MCF 10A (cell line): ENCODE measurements at places on chromosomes 16 and 17.
A peak's percentile ranks its signal among the peaks of the same experiment; 100 is the strongest.

DNA sequence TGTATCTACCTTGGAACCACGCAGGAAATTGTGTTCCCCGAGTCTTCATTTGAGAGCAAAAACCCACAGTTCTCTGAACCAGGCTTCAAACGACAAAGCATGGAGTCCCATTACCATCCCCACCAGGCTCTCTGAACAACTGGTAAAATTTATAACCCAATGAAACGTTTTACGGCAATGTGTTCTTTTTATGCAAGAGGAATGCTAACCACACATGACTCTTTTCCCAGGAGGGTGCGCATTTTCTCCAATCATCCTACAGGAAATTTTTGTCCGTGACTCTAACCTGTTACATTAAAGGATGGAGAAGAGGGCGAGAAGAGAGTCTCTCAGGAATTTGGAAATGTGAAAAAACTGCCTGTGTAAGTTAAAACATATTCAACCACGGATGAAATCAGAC, 17.8 kb downstream of the STX8 start:
- no peak for DNase-seq

- no peak for DNase-seq
Measured at GRCh38 chr17:21089145-21089544, 37.6 kb upstream of the DHRS7B start.

DNA sequence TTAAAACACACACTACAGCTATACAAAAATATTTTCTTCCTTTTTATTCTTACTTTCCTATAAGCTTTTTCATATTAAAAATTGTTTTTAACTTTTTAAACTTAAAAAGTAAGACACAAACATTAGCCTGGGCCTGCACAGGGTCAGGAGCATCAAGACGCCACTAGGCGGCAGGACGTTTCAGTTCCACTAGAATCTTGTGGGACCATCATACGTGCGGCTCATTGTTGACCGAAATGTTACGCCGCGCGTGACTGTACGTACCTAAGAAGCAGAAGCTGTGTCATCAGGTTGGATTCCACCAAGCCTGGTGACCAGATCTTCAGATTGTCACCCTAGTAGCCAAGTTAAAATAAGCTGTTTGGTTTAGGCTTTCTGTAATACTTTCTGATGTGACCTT, 47.1 kb downstream of the USP10 start:
- DNase-seq: no peak

DNA sequence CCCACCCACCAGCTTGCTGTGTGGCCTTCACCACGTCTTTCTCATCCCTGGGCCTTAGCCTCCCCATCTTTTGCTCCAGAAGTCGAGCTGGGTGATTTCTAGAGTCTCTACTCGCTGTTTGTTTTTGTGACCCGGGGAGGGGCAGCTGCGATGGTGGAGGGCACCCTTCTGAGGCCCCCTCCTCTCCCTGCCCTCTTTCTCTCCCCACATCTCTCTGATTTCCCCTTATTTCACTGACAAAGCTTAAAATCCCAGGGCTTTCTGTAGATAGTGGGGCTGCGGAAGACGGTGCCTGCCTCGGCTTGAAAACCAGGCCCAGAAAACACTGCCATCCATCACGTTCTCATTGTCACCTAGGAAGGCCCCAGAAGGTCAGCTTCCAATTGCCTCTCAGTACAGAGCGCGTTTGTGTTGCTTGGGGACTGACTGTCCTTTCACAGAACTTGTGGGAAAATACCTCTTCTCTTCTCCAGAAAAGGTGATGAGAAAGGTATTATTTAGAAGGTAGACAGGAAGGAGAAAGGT, 95.1 kb downstream of the NTN1 start:
- DNase-seq: no peak

GRCh38 chr16:59410451-59410850, 676.3 kb upstream of the GOT2 start:
- DNase-seq: no peak

- DNase-seq: no peak
Measured at GRCh38 chr17:41492351-41492750, 2.6 kb upstream of the KRT36 start.

DNA sequence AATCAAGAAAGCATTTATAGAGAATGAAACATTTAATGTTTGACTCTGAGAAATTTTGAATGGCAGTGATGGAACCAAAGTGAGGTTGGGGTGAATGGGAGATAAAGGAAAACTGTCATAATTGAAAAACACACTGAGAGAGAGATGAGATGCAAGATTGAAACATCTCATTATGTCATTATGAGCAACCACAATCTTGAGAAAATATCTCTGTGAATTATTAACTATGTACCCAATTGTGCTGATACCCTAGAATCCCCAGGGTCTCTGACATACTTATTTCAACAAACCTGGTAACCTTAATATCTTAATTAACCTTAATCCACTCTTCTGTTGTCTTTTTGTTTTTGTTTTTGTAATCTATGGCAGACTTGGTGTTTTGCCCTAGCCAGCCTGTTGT, 143.5 kb upstream of the HLF start:
- DNase-seq: no peak

DNA sequence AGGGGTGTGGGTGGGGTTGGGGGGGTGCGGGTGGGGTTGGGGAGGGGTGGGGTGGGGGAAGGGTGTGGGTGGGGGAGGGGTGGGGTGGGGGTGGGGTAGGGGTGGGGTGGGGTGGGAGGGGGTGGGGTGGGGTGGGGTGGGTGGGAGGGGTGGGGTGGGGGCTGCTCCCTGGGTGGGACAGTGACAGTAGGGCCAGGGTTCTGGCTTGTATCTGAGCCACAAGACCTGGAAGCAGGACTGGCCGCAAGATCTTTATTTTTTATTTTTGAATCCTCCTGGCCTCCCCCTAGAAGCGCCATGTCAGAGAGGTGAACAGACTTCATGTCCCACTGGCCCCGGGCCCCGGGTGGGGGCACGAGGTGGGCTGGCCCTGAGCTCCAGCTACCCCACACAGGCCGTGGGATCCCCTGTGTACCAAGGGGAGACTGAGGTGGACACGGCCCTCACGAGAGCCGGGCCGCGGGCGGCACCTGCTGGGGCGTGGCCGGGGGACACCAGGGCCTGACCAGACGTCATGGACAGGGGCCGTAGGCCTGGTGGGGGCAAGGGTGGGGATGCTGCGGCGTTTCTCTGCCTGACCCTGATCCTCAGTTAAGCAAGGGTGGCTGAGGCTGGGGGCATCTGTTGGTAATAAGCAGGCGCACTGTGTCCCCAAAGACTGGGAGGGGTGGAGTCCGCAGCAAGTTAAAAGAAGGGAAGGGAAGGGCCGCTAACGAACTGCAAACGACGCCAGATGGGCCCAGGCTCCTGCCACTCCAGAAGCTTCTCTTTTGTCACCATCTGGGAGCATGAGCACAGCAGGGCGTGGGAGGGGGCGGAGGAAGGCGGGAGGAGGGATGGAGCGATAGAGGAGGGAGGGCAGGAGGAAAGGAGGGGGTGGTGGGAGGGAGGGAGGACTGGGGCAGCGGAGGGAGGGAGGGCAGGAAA, 22.3 kb upstream of the PABPN1L start:
- DNase-seq: no peak

- DNase-seq: no peak
Measured at GRCh38 chr17:10171581-10171981, 26.8 kb downstream of the GAS7 start.

DNA sequence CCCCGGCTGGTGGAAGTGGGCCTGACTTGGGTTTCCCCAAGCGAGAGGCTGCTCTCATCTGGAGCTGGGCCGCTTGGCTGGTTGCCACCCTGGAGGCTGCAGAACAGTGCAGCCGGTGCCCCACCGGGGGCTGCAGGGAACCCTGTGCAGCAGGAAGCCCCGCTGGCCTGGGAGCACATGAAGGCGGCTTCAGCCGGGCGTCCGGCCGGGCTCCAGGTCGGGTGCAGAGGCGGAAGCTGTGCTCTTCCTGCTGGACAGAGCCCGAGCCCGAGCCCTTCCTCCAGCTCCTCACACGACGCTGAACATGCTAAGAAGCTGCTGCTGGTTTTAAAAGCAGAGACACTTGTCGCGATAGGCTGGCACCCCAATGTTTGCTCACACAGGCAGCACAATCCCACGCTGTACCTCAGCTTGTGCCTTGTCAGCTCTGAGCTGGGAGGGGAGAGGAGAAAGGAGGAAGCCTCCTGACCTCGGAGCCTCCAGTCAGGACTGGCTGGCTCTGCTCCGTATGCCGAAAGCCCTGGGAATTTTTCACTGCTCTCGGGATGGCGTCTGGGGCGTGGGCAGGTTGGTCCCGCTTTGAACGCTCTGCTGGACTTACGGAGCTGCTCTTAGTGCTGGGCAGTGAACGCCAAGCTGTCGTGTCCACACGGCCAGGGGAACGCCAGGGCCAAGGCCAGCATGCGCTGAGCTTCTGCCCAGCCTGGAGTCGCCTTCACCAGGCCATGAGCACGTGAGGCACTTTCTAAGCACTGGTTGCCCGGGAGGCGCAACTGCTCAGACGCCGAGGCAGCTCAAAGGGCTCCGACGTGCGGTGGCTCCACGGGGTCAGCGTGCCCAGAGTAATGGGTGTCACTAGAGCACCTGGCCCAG, 8.8 kb downstream of the CDK5R1 start:
- no peak for DNase-seq

DNA sequence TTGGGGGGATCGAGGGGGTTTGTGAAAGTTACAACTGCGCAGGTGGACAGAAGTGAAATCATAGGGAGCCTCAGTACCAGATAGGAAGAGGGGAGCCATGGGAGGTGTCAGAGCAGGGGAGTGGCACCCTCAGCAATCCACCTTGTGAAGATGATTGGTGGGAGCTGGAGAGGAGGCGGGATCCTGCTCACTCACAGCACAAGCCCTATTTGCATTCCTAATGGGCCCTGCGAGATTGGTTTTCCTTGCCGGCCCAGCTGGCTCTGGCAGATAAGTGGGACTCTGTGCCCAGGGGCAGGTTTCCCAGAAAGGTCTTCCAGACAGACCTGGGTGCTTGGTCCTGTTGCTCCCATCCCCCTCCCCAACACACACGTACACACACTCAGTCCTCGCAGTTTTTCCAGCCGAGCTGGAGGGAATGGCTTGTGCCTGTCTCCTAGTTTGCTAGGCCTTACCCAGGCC, 9.4 kb downstream of the WNT3 start:
- DNase-seq: no peak

DNA sequence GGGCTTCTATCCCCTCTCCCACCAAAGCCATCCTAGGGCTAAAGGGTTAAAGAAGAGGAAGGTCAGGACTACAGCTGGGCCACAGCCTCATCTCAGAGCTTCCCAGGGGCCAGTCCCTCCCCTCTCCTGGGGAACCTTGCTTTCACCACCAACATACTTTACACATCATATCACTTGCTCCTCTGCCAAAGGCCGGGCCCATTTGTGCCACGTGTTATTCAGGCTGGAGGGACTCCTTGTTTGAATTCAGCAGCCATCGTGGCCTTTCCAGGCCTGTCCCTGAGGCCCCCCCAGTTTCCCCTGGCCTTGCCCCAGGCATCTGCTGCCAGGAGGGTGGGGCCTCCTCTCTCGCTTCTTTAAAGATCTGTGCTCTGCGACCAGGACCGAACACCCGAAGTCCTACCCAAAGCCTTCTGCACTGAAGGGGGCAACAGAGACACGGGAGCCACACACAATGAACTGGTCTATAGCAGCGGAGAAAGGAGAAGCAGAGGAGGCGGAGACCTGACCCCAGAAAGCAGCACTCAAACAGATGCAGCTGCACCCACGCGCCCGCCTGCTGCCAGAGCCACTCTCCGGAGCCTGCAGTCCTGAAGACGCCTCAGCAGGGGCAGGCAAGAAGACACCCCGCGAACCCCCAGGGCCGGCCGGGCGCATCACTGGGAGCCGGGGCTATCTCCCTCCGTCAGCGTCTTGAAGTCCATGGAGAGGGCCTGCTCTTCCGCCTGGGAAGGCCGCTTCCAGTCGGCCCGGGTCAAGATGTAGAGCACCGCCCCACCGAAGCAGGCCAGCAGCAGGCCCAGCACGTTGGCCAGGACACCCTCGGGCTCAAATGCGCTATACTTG, 12.1 kb downstream of the CYB561 start:
- DNase-seq: peak; percentile 83

DNA sequence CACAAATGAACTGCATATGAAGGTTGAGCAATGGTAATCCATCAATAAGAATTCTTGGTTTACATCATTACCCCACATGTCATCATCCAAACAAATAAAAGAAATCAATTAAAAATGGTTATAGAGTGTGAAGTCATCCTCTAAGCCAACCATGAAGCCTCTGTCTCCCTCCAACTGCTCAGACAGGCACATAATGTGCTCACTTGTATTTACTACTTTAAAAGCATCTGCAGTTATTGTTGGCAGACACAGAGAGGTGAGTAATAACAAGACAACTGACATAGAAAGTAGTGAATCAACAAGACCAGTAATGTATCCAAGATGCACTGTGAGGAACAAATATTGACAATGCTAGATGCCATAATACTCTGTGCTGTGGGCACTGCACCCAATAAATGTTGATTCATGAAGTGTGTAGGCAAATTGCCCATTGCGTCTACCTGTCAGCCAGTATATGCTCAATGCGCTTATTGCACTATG, 20.0 kb downstream of the ADAMTS18 start:
- DNase-seq: peak; percentile 34

DNA sequence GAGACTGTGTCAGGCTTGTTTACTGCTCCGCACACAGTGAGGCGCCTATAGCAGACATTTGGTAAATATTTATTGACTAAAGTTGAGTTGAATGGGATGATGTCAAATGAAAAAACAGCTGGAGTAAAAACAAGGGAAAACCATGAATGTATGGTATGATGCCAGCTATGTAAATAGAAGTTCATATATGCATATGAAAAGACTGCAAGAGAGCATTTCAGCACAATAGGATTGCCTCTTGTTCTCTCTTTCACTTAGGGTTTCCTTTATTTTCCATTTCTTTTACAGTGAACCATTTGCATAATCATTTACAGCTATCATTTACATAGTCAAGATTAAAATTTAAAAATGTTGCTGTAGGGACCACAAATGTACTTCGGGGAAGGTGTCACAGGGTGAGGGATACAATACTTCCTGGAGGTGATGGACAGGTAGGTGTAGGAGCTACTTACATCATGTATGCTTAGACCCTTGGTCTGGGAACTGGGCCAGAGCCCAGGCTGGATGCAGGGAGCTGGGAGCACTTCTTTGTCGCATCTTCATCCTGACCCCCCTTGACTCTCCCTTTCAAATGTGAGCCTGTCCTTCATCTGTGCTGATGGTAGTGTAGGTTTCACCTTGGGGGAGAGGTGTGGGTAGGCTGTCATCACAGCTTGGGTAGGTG, 113.3 kb downstream of the UTP18 start:
- no peak for DNase-seq

- peak; percentile 56 for DNase-seq
Measured at GRCh38 chr17:69402052-69402451, 12.4 kb upstream of the MAP2K6 start.

DNA sequence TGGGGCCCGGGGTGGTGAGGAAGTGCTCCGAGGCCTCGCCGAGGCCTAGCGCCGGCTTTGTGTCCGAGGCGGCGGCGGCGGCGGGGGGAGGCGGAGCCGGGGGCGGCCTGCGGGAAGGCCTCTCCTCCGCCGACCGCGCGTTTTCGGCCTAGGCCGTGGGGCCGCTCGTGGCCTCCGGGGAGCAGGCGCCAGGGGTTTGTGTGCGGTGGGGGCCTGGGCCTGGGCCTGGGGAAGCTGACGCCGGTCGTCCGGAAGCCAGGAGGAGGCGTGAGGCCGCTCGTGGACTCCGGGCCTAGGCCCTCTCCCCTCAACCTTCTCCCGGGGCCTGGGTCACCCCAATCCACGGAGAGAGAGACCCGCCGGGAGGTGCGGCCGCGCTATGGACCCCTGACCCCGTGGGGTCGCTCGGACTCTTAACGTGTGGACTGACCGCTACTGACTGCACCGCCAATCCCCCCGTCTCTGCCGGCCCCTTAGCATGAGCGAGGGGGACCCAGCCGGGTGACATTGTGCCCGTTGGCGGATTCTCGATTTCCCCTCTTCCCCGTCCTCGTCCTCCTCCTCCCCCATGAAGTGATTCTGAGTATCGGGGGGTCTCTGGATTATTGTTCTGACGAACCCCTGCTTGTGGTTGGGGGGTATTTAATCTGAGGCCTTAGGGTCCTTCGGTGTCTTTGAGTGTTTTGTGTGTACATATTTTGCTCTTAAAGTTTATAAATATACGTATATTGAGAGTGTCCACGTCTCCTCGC, 660 bp downstream of the RBBP6 start:
- DNase-seq: peak; percentile 30
